ENCODE measurements at places on chromosomes 2 and 18.

DNA sequence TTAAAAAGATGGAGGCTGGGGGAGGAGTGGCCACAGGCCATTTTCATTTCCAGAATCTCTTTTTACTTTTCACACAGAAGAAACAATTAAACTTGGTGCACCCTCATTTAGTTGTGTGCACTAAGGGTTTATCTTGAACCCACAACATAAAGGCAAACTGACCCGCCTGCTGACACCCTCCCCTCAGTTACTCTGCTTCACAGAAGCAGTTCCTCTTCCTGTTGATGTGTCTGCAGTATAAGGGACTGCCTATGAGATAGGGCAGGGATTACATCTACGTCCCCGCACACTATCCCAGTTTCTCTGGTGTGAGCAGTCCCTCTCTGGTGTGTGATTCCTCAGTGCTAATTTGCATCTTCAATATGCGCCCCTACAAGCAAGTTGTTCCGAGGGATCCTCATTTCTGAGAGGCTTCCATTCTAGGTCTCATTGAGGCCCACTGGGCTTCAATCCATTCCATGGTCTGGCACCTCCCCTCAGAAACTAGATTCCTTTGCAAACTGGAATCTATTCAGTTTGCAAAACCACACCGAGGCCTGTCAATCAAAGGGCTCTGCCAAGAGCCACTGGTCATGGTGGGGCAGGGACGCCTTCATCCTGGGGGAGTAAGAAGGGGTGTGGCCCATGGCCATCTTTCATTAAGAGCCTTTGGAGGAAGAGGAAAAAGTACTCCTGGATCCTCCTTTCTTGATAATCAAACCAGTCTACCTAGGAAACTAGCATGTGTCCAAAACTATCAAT is 12.3 kb downstream of the CREG2 start:
- DNase-seq = no peak

DNA sequence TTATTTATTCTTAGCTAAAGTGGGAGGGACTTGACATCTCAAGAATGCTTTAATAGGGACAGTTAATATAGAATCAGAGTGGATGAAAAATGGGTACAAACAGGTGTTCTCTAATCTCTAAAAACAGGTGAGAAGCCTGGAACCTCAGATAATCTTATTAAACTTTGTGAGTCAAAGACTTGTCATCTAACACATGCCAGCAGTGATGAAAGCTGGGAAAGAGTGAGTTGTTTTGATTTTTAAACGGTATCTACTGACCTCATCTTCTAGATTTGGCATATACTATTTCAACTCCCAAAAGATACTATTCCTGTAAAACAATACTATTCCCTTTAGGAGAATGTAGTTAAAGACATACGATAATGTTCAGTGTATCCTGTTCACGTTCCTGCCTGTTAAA is 103.4 kb downstream of the CCDC141 start:
- no peak for DNase-seq

DNA sequence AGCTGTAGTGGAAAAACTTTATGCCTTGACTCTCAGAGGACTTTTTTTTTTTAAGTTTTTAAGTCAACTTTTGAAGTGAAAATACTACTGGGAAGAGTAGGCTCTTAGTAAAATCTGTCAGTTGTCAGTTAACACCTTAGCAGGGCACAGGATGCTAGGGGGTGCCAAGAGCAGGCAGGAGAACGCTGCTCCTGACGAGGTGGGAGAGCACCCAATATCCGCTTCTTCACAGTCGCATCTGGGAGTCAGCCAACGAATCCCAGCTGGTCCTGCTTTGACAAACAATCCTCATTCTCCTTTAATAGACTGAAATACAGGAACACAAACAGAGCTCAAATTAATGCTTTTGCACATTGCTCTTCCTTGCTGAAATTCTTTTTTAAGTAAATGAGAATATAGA is 709.5 kb upstream of the ACVR2A start:
- DNase-seq = no peak

GRCh38 chr18:24975496-24976372 is 376.2 kb downstream of the ZNF521 start:
- no peak for DNase-seq

DNA sequence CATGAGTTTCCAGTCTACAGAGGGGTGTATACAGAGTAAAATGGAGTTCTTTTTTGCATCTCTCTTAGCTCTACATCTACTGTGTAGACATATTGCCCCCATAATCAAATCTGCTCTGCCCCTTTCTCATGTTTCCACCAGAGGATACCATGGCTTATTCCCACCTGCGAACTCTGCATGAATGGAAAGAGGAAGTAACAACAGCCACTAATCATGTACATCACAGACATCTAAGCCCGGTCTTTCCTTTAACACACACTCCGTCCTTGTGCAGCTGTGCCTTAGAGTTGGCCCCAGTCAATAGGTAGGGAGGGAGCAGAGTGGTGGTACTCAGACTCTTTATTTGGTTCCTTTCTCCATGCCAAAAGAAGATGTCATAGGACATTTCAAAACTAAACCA is 147.3 kb upstream of the NRP2 start:
- DNase-seq = no peak

GRCh38 chr2:127162261-127163089 is 55.5 kb upstream of the BIN1 start:
- no peak for DNase-seq

Data from stimulated activated CD8-positive, alpha-beta memory T cell treated with anti-CD3 and anti-CD28 coated beads, Interleukin-4, amount 100 ng/mL, for 1 hour (primary cell).